ENCODE measurements at places on chromosomes 7 and 10.

DNA sequence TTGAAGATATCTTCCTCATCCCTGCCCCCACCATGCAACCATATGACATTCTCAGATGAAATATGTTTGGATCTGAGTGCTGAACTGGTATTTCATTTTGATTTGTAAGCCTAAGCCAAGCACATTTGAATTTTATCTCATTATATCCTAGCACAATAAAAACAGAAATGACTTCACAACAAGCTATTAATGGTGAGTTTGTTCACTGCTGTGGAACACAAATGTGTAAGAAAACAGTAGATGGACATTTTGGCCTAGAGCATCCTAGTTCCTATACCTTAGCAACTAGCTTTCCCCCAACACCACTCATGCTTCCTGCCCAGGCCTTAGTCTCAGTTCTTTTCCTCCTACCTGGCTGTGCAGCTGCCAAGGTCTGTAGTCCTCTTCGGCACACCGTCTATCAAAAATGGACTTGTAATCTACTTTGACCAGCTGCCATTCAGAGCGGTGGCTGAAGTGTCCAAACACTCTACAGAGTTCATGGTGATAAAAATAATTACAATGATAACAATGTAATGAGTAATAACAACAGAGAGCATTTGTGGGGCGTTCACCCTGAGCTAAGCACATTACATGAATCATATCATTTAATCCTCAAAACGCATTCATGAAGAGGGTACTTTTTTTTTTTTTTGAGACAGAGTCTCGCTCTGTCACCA, 491.9 kb downstream of the SORCS1 start:
- no peak overlapping the region for H3K4me3 ChIP-seq
- no peak overlapping the region for H3K27ac ChIP-seq
- H3K27me3 ChIP-seq: no peaks in the 10 kb centered on the region
- DNase-seq: no peak

GRCh38 chr7:40402661-40403060, 267.9 kb downstream of the SUGCT start:
- no peaks in the 10 kb centered on the region for H3K36me3 ChIP-seq
- H3K4me1 ChIP-seq: no peaks in the 10 kb centered on the region
- H3K27me3 ChIP-seq: no peaks in the 10 kb centered on the region
- no peak overlapping the region for H3K27ac ChIP-seq

DNA sequence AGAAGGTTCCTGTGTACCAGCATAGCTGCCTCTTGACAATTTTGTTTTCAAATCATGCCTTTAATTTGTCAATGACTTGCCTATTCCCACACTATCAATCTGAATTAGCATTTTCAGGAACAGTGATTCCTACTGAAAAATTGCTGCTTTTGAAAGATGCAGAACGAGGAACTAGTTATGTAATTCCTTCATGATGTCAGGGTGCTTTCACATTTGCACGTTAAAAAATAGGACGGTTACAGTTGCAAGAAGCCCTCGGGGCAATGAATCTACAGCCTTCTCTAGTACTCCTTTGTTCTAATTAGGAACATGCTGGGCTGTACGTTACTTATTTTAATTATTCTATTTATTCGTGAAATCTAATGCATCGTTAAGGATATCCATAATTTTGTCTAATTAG, 253.9 kb downstream of the OTUD1 start:
- H3K27ac ChIP-seq: no peak overlapping the region
- no peaks in the 10 kb centered on the region for H3K36me3 ChIP-seq
- H3K4me1 ChIP-seq: no peaks in the 10 kb centered on the region
- peaks cover 29% of the 10 kb centered on the region for H3K27me3 ChIP-seq

DNA sequence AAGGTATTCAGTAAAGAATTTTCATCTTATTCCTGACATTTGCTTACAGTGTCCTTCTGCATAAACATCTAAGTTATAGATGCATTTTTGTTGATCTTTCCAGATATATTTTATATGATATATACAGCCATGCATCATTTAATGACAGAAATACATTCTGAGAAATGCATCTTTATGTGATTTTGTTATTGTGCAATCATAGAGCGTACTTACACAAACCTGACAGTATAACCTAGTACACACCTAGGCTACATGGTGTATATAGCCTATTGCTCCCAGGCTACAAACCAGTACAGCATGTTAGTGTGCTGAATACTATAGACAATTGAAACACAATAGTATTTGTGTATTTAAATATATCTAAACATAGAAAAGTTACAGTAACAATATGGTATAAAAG, 642.0 kb downstream of the XPNPEP1 start:
- H3K36me3 ChIP-seq: no peaks in the 10 kb centered on the region
- no peak for DNase-seq
- no peaks in the 10 kb centered on the region for H3K4me1 ChIP-seq
- no peak overlapping the region for H3K4me3 ChIP-seq
- H3K27me3 ChIP-seq: no peaks in the 10 kb centered on the region

- no peaks in the 10 kb centered on the region for H3K36me3 ChIP-seq
- H3K27me3 ChIP-seq: no peaks in the 10 kb centered on the region
- peaks cover 26% of the 10 kb centered on the region for H3K4me1 ChIP-seq
- no peak overlapping the region for H3K4me3 ChIP-seq
These were observed 74.2 kb downstream of the MALSU1 start for GRCh38 chr7:23373151-23374004.

DNA sequence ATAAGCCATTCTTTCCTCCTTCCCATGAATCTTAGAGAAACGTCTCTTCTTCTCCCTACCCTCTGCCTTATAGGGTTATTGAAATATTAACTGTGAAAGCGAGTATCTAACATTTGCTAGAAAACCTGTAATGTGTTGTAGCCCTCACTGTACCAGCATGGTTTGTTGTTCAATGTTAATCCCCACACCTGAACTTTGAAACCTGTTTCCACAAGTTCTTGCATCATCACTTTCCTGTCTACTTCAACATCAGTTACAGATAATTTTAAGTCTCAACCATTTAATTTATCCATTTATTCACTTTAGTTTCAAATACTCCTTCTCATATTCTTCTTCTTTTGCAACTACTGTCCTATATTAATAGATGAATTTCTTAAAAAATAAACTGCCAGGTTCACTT, 148.2 kb downstream of the ETV1 start:
- H3K36me3 ChIP-seq: no peaks in the 10 kb centered on the region
- H3K4me1 ChIP-seq: no peaks in the 10 kb centered on the region
- no peak overlapping the region for H3K27ac ChIP-seq

DNA sequence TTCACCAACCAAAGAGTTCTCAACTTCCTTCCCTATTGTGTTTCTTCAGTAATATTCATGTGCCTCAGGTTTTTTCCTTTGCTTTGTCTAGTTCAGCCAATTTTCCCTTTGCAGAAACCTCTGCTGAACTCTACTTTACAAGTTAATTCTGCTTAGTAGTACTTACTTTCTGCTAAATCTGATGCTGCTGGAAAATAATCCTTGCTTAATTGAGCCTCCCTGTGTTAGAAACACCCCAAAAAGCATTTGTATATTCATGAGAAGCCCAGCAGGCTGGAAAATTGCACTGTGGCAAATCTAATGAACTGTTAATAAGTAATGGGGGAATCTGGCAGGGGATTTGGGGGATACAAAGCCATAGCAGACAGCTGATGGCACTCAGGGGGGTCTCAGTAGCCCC, 78.5 kb downstream of the CDCA7L start:
- no peak for DNase-seq
- H3K4me1 ChIP-seq: no peaks in the 10 kb centered on the region
- H3K4me3 ChIP-seq: no peak overlapping the region

- H3K4me3 ChIP-seq: no peak overlapping the region
- no peaks in the 10 kb centered on the region for H3K36me3 ChIP-seq
- no peaks in the 10 kb centered on the region for H3K27me3 ChIP-seq
These were observed 325.8 kb upstream of the MGMT start for GRCh38 chr10:129140921-129141885.

GRCh38 chr7:149762610-149763009, 10.8 kb downstream of the ZNF467 start:
- H3K4me1 ChIP-seq: no peaks in the 10 kb centered on the region
- no peak for DNase-seq
- H3K36me3 ChIP-seq: no peaks in the 10 kb centered on the region
- peaks cover 61% of the 10 kb centered on the region for H3K27me3 ChIP-seq

GRCh38 chr7:51031791-51032515, 249.3 kb upstream of the GRB10 start:
- no peak overlapping the region for H3K27ac ChIP-seq
- H3K27me3 ChIP-seq: no peaks in the 10 kb centered on the region
- H3K4me1 ChIP-seq: peaks cover 45% of the 10 kb centered on the region
- no peaks in the 10 kb centered on the region for H3K36me3 ChIP-seq
- DNase-seq: no peak

- no peak overlapping the region for H3K4me3 ChIP-seq
- DNase-seq: no peak
- no peaks in the 10 kb centered on the region for H3K36me3 ChIP-seq
These were observed 17.6 kb downstream of the SLC26A4 start for GRCh38 chr7:107678110-107678753.

DNA sequence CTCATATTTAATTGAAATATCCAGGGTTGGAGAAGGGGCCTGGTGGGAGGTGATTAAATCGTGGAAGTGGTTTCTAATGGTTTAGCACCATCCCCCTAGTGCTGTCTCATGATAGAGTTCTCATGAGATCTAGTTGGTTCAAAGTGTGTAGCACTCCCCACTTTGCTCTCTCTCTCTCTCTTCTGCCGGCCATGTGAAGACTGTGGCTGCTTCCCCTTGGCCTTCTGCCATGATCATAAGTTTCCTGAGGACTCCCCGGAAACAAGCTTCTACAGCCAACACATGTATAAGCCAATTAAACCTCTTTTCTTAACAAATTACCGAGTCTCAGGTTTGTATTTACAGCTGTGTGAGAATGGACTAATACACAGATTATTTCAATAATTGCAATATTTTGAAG, 305.8 kb upstream of the KCND2 start:
- H3K27me3 ChIP-seq: no peaks in the 10 kb centered on the region
- DNase-seq: no peak
- no peak overlapping the region for H3K27ac ChIP-seq
- H3K36me3 ChIP-seq: no peaks in the 10 kb centered on the region
- no peak overlapping the region for H3K4me3 ChIP-seq

- no peaks in the 10 kb centered on the region for H3K27me3 ChIP-seq
- H3K4me1 ChIP-seq: no peaks in the 10 kb centered on the region
- H3K4me3 ChIP-seq: no peak overlapping the region
- no peak for DNase-seq
- no peaks in the 10 kb centered on the region for H3K36me3 ChIP-seq
- no peak overlapping the region for H3K27ac ChIP-seq
These were observed 147.6 kb downstream of the POLR1F start for GRCh38 chr7:19561121-19561805.

GRCh38 chr10:113991091-113991860, 52.4 kb upstream of the ADRB1 start:
- no peaks in the 10 kb centered on the region for H3K36me3 ChIP-seq
- peaks cover 11% of the 10 kb centered on the region for H3K27me3 ChIP-seq
- no peak overlapping the region for H3K27ac ChIP-seq
- H3K4me1 ChIP-seq: peaks cover 3% of the 10 kb centered on the region
- peak; percentile 72 for DNase-seq

- H3K4me3 ChIP-seq: no peak overlapping the region
- H3K27ac ChIP-seq: no peak overlapping the region
- peak; percentile 56 for DNase-seq
These were observed 505.8 kb downstream of the SUGCT start for GRCh38 chr7:40640566-40640965.

GRCh38 chr7:155796381-155797261, 15.6 kb downstream of the SHH start:
- no peaks in the 10 kb centered on the region for H3K4me1 ChIP-seq
- no peaks in the 10 kb centered on the region for H3K36me3 ChIP-seq
- H3K4me3 ChIP-seq: no peak overlapping the region
- DNase-seq: no peak
- H3K27ac ChIP-seq: no peak overlapping the region

DNA sequence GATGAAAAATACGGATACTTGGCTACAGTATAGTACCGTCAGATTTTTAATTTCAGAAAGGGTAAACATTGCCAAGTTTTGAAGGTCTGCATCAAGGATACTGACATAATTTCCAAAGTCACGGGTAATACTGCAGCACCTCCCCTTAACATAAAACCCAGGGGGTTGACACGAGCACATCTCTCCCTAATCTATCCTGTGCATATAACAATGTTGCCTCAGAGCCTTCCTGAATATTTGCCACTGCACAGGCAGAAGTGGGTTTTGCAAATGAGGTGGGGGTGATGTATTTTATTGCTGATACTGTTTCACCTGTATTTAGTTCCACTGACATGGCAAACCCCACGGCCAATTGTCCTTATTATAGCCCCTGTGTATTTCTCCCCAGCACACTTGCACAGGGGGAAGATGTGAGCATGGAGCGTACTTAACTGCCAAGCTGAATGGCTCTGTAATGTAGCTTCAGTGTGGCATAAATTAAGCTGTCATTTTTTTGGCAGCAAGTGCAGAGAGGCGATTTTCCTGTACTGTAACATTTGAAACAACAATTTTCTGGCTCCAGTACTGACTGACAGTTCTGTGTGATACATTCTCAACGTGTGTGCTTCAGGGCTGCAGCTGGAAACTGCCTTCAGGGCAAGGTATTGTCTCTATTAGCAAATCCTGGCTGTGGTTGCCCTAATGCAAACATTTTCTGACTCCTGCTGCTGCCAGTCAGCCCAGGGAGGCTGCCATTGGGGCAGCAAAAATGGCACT, 299.6 kb upstream of the SP4 start:
- no peak overlapping the region for H3K4me3 ChIP-seq
- H3K27ac ChIP-seq: no peak overlapping the region
- no peaks in the 10 kb centered on the region for H3K4me1 ChIP-seq
- H3K36me3 ChIP-seq: no peaks in the 10 kb centered on the region
- H3K27me3 ChIP-seq: no peaks in the 10 kb centered on the region
- DNase-seq: no peak

DNA sequence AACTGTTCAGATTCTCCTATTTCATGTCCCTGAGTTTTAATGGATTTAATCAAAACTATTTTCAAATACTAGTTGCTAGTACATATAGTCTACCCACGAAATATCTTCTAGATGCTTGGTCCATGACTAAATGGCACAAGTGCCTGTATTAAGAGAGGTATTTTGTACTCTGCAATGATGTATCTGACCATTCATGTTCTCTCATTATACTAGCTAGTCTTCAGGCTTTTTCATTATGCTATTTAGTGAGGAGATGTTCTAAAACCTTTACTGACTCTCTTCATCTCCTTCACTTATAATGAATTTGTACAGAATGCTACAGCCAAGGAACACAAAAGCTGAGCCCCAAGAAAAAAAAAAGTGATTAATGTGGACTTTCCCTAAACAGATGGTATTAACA, 222.5 kb downstream of the AHR start:
- no peak overlapping the region for H3K4me3 ChIP-seq
- peaks cover 25% of the 10 kb centered on the region for H3K4me1 ChIP-seq
- peak overlapping the region; percentile 74 for H3K27ac ChIP-seq
- H3K27me3 ChIP-seq: no peaks in the 10 kb centered on the region

DNA sequence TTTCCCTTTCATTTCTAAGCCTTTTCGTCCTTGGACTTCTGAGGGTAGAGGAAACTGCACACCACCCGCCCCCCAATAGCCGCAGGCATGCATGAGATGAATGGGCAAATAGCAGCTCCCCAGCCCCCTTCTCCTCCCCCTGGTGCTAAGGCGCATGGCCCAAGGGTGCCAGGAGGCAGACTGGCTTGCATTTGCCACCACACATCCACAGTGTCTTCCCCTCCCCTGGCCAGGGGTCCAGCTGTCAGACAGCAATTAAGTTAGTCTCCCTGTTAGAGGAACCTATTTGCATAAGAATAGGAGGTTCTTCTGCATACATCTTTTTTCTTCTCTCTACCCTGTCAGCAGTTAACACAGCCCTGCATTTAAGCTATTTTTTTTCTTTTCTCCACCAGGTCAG, 20.2 kb downstream of the TOMM7 start:
- peak overlapping the region; percentile 7 for H3K27ac ChIP-seq
- H3K36me3 ChIP-seq: no peaks in the 10 kb centered on the region
- H3K27me3 ChIP-seq: no peaks in the 10 kb centered on the region
- H3K4me3 ChIP-seq: no peak overlapping the region
- peaks cover 4% of the 10 kb centered on the region for H3K4me1 ChIP-seq

All from astrocyte (in vitro differentiated cells and primary cell).